ENCODE measurements at places on chromosomes 12 and 14.

DNA sequence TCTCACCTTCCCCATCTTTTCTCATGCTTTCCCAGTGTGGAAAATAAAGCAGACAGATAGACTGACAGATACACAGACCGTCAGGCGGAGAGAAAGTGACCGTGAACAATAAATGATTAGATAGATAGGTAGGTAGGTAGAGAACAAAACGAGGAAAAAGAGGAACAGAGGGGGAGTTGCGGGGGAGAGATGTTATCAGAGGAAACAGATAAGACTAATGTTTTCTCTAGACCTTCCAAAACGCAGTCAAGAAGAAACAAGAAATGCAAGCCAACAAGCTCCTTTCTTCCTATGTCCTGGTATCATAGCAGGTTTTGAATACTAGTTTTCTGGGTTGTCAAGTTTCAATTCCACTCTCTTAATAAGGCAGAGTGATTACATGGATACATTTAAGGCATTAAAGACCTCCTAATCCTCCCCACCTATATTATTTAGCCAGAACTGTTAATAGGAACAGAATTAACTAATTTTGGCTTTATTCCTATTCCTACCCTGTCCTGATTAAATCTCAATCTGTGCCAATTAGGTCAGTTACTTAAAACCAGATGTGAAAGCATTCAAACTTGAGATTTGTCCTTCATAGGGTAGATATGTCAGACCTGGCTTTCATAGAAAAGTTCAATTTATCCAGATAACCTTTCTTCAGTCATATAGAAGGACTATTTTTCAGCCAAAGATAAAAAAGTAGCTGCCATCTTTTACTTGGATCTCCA is 89.0 kb upstream of the PTPRR start:
- H3K36me3 ChIP-seq = no peaks in the 10 kb centered on the region
- no peaks in the 10 kb centered on the region for H3K4me1 ChIP-seq
- no peak overlapping the region for H3K4me3 ChIP-seq

GRCh38 chr12:56107242-56107641 is 2.9 kb downstream of the PA2G4 start:
- H3K36me3 ChIP-seq = peaks cover 57% of the 10 kb centered on the region
- no peak overlapping the region for H3K4me3 ChIP-seq
- H3K27ac ChIP-seq = no peak overlapping the region
- peaks cover 42% of the 10 kb centered on the region for H3K4me1 ChIP-seq

GRCh38 chr12:90978117-90978770 is 23.3 kb upstream of the CCER1 start:
- H3K27me3 ChIP-seq = no peaks in the 10 kb centered on the region
- no peak overlapping the region for H3K4me3 ChIP-seq
- H3K27ac ChIP-seq = no peak overlapping the region
- no peaks in the 10 kb centered on the region for H3K4me1 ChIP-seq

DNA sequence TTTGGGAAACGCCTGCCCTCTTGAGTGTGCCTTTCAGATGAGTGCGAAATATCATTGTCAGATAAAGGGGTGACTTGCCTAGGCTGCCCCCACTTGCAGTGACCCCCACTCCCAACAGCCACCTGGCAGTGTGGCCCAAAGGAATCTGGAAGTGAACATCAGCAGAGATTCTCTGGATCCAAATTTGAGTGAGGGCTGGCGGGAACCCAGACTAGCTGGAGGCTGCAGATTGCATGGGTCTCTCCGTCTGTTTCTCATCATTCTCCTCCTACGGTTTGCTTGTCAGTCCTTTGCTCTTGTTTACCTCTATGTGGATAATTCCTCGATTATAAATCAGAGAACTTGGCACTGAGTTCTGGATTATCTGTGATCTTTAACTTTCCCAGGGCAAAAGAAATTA is 280.8 kb downstream of the ZFP36L1 start:
- H3K4me1 ChIP-seq = peaks cover 93% of the 10 kb centered on the region
- peak; percentile 71 for DNase-seq
- H3K27me3 ChIP-seq = no peaks in the 10 kb centered on the region
- H3K4me3 ChIP-seq = no peak overlapping the region

GRCh38 chr12:17278946-17279345 is 673.0 kb upstream of the LMO3 start:
- H3K4me3 ChIP-seq = no peak overlapping the region
- no peaks in the 10 kb centered on the region for H3K27me3 ChIP-seq
- H3K4me1 ChIP-seq = no peaks in the 10 kb centered on the region
- no peak overlapping the region for H3K27ac ChIP-seq

- no peak for DNase-seq
- H3K27me3 ChIP-seq = peaks cover 45% of the 10 kb centered on the region
- no peak overlapping the region for H3K4me3 ChIP-seq
- no peaks in the 10 kb centered on the region for H3K36me3 ChIP-seq
- H3K27ac ChIP-seq = no peak overlapping the region
Observed at GRCh38 chr12:75208856-75209811, 505 bp downstream of the KCNC2 start.

GRCh38 chr14:68471029-68471963 is 321.6 kb downstream of the ZFP36L1 start:
- H3K27ac ChIP-seq = no peak overlapping the region
- H3K36me3 ChIP-seq = no peaks in the 10 kb centered on the region
- no peak for DNase-seq
- H3K4me3 ChIP-seq = no peak overlapping the region
- H3K27me3 ChIP-seq = no peaks in the 10 kb centered on the region

DNA sequence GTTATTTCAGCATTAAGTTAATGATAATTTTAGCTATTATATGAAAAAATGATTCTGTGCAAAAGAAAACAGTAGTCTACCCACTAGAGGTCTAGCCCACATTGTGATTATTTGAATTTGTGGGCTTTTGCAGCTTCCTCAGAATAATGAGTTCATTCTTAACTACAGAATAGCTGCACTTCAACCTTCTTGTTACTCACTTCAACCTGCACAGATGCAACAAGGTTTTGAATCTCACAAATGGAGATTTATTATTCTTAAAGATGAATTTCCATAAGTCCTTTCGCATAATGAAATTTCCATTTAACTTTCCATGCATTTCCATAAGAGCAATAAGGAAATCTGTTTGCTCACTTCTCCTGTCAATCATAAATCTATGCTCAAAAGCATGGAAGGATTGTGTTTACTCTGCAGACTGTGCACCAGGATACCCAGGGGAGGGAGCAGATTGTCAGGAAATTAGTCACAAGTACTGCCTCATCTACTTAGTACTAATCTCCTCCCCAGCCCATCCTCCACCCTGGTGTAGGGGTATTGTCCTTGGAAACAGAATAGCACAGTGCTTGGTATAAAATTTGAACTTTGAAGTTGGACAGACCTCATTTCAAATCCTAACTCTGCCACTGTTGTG is 24.1 kb downstream of the PTGER2 start:
- no peak overlapping the region for H3K27ac ChIP-seq
- H3K36me3 ChIP-seq = no peaks in the 10 kb centered on the region
- DNase-seq = peak; percentile 45
- no peaks in the 10 kb centered on the region for H3K27me3 ChIP-seq
- no peak overlapping the region for H3K4me3 ChIP-seq
- peaks cover 7% of the 10 kb centered on the region for H3K4me1 ChIP-seq

GRCh38 chr12:123836292-123836691 is 74.2 kb downstream of the DNAH10 start:
- H3K4me3 ChIP-seq = no peak overlapping the region
- no peaks in the 10 kb centered on the region for H3K27me3 ChIP-seq
- no peak for DNase-seq
- H3K4me1 ChIP-seq = no peaks in the 10 kb centered on the region
- no peaks in the 10 kb centered on the region for H3K36me3 ChIP-seq

GRCh38 chr14:49546766-49547165 is 39.4 kb downstream of the RPS29 start:
- no peaks in the 10 kb centered on the region for H3K36me3 ChIP-seq
- no peak for DNase-seq

- peak overlapping the region; percentile 92 for H3K27ac ChIP-seq
- peaks cover 25% of the 10 kb centered on the region for H3K27me3 ChIP-seq
- H3K36me3 ChIP-seq = no peaks in the 10 kb centered on the region
- H3K4me1 ChIP-seq = peaks cover 56% of the 10 kb centered on the region
Observed at GRCh38 chr12:52944683-52945388, 4.1 kb upstream of the KRT18 start.

DNA sequence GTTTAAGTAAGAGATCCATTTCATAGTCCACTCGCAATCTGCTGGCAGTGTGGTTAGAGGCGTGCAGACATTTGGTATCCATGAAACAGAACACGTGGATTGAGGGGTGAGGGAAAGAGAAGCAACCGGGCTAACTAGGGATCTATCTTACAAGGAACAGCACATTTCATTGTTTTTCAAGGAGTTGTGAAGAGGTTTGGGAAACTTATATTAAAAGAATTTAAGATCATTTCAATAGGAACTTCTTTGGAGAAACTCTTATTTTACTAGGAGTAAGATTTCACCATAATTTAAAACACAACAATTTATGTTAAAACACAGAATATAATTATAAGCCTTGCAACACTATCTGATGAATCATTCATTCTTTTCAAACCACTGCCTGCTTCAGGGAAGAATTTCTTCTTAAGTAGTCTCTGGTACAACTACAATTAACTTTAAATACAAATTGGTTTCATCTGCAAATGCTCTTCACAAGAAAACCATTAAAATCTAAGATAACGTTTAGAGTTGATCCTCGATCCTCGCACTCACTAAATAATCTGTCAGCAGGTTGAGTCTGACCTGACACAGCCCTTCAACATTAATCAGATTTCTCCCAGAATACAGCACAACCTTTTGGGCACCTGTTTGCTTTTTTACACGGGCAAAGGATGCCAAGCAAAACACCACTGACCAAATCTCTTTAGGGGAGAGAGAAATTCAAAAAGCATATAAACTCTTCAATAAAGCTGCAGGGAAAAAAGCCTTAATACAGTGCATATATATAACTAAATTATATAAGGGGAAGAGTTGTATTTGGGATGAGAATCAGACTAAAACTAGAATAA is 27.3 kb downstream of the PPTC7 start:
- H3K27ac ChIP-seq = no peak overlapping the region
- H3K4me3 ChIP-seq = no peak overlapping the region
- H3K36me3 ChIP-seq = peaks cover 9% of the 10 kb centered on the region
- DNase-seq = no peak
- no peaks in the 10 kb centered on the region for H3K27me3 ChIP-seq
- peaks cover 76% of the 10 kb centered on the region for H3K4me1 ChIP-seq

- H3K27ac ChIP-seq = no peak overlapping the region
- no peak overlapping the region for H3K4me3 ChIP-seq
- H3K27me3 ChIP-seq = no peaks in the 10 kb centered on the region
- H3K4me1 ChIP-seq = peaks cover 27% of the 10 kb centered on the region
- H3K36me3 ChIP-seq = no peaks in the 10 kb centered on the region
- no peak for DNase-seq
Observed at GRCh38 chr12:114744691-114745090, 60.7 kb upstream of the TBX3 start.

- DNase-seq = no peak
- H3K4me3 ChIP-seq = no peak overlapping the region
- H3K27me3 ChIP-seq = no peaks in the 10 kb centered on the region
- no peaks in the 10 kb centered on the region for H3K36me3 ChIP-seq
- H3K4me1 ChIP-seq = no peaks in the 10 kb centered on the region
Observed at GRCh38 chr14:20774258-20774824, 6.1 kb downstream of the EDDM3B start.

DNA sequence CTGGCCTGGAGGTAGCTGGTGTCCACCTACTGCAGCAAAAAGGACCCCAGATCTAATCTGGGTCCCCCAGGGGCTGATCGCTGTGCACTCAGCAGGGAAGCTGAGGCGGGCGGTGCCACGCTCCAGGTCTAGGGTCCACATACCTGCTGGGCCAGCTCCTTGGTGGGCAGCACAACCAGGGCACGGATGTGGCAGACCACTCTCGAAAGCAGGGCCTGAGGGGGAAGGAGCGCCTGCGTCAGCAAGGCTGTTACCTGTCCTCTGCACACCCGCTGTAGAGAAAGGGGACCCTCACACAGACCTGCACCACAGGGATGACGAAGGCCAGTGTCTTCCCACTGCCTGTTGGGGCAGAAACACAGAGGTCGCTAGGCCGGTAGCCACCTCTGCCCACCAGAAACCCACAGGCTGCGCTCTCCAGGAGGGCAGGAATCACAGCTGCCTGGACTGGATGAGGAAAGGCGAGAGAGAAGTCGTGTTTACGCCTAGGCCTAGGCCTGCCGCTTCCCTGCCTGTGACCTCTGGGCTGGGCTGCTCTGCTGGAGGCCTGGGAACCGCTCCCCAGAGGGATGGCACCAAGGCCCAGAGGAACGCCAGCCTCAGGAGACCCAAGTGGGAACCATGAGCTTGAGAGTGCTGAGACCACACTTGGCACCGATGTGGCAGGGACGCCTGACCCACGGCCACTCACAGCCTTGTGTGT is 2.0 kb downstream of the DDX51 start:
- DNase-seq = no peak
- peaks cover 66% of the 10 kb centered on the region for H3K36me3 ChIP-seq
- no peak overlapping the region for H3K27ac ChIP-seq
- H3K4me1 ChIP-seq = peaks cover 42% of the 10 kb centered on the region
- no peak overlapping the region for H3K4me3 ChIP-seq
- no peaks in the 10 kb centered on the region for H3K27me3 ChIP-seq

DNA sequence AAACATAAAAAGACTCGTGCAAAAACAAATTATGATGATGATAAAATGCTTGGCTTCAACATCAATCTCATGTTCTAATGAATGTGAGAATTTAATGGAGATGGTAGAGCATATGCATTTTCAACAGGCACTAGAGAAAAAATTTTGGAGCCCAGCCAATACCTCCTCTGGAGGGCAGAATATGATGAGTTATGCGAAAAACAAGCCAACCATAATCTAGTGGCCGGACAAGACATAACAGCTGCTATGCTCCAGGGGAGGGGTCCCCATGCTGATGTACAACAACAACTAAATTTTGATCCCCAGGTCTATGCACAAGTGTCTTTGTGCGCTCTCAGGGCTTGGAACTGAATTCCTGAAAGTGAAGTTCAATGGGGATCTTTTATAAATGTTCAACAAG is 1197.5 kb downstream of the LRFN5 start:
- no peak overlapping the region for H3K4me3 ChIP-seq
- H3K27ac ChIP-seq = no peak overlapping the region
- H3K27me3 ChIP-seq = no peaks in the 10 kb centered on the region
- peaks cover 10% of the 10 kb centered on the region for H3K4me1 ChIP-seq
- H3K36me3 ChIP-seq = no peaks in the 10 kb centered on the region
- DNase-seq = no peak

DNA sequence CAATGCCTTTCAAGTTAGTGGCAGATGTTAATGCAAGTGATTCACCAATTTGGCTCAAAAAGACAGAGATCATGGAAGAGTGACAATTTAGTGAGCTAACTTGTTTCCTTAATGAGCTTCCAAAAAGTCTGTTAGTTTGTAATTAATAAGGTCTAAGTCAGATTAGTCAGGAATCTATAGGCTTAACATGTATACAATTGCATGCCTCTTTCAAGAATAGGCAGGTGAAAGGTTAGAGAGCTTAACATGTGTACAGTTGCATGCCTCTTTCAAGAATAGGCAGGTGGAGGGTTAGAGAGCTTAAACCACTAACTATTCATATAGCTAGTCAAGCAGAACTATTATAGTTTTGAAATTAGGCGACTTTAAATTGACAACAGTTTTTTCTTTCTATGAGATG is 663.8 kb downstream of the C12orf50 start:
- no peak overlapping the region for H3K4me3 ChIP-seq
- no peak for DNase-seq
- no peak overlapping the region for H3K27ac ChIP-seq
- H3K27me3 ChIP-seq = no peaks in the 10 kb centered on the region
